ENCODE measurements at places on chromosomes 4 and X.
A peak's percentile ranks its signal among the peaks of the same experiment; 100 is the strongest.

GRCh38 chr4:8730159-8730558 lies 137.6 kb downstream of the CPZ start:
- DNase-seq = no peak

GRCh38 chr4:86895692-86896488 lies 3.7 kb upstream of the C4orf36 start:
- peak; percentile 81 for DNase-seq

DNA sequence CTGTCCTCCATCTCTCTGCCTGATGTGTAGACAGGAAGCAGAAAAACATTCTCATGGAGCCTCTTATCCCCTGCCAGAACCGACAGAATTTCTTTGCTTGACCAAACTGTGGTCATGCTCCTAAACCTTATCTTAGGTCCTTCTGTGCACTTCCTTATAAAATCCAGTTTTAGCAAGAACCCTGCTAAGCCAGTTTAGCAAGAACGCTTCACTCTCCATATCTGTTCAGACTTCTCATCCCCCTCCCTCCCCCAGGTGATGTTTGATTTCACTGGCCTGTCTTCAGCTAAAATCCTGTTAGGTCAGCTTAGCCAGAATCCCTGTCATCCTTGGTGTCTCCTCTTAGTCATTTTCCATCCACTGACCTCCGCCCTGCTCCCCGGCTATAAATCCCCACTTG lies 1130.9 kb upstream of the PRKX start:
- DNase-seq = no peak

- DNase-seq = no peak
Measured at GRCh38 chr4:141999446-142000143, 363.2 kb downstream of the IL15 start.

DNA sequence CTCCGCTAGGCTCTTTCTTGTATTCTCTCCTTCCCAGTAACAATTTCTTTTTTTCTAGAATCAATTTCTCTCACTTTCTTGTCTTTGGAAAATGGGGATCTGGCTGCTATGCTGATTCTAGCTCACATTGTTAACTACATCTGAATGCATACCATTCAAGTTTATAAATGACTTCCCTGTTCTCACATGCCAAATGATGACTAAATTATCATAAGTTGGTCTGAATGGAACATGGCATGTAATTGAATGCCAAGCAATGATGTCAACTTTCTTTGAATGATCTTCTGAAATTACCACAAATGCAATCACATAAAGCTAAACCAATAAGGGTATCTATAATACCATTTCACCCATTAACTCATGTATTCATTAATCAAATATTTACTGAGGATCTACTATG lies 2.7 kb upstream of the ITM2A start:
- DNase-seq = no peak

All from ELR (cell line).